ENCODE measurements at places on chromosomes 5 and 9. TPM values are rescaled to one million over a fixed set of nuclear protein-coding genes. Genes with fewer than 3 reads are reported as not detected.

DNA sequence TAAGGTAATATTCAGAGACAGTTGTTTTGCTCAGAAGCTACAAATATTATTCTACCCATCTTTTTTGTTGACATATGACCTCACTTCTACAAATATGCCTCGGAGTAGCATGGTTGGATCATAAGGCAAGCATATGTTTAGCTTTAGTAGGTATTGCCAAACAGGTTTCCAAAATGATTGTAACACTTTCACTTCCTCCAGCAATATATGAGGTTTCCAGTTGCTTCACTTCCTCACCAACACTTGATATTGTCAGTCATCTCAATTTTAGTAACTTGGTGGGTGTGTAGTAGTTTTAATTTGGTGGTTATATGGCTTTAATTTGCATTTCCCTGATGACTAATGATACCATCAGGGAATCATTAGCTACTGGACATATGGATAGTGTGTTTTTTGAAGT lies 46.7 kb downstream of the TNFSF8 start:
- DNase-seq: peak; percentile 44

DNA sequence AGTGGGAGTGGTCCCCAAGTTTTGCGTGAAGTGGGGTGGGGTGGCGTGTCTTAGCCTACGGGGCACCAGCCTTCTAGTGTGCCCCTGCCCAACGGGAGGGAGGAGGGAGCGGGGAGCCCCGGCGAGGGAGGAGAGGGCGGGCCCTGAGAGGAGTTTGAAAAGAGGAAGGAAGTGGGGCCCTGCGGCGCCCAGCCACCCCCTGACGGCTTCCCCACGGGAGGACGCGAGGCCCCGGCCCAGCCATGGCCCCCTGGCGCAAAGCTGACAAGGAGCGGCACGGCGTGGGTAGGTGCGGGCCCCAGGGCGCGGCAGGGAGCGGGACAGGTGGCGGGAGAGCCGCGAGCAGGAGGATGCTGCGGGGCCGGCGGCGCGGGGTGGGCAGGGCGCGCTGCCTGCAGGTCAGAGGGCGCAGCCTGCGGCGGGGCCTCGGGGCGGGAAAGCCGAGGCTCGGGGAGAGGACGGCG lies at the start of gene DOCK2:
Gene DOCK2, plus strand, starts transcription at position 191 of the 464 bp plus-strand sequence. Its CDS starts 52 bp downstream, at position 243.
- DNase-seq: no peak

- DNase-seq: no peak
These were observed 264.0 kb upstream of the KIF2A start for GRCh38 chr5:62042007-62042406.

DNA sequence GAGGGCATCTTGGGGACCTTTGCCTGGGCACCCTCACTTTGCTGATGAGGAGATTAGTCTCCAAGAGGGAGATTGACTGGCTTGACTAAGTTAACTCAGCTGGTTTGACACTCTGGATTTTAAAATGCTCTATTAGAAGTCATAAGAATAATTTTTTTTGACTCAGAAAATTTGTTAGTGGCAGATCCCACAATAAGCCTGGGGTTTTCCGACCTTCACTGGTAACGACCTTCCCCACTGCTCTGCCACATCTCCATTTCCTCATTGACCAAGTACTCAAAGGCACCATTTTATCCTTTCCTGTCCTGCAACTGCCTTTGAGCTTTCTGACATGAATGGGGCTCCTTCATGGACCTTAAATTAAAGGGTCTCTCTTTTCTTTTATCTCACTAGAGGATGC lies 67.0 kb downstream of the ARHGEF28 start:
- no peak for DNase-seq

DNA sequence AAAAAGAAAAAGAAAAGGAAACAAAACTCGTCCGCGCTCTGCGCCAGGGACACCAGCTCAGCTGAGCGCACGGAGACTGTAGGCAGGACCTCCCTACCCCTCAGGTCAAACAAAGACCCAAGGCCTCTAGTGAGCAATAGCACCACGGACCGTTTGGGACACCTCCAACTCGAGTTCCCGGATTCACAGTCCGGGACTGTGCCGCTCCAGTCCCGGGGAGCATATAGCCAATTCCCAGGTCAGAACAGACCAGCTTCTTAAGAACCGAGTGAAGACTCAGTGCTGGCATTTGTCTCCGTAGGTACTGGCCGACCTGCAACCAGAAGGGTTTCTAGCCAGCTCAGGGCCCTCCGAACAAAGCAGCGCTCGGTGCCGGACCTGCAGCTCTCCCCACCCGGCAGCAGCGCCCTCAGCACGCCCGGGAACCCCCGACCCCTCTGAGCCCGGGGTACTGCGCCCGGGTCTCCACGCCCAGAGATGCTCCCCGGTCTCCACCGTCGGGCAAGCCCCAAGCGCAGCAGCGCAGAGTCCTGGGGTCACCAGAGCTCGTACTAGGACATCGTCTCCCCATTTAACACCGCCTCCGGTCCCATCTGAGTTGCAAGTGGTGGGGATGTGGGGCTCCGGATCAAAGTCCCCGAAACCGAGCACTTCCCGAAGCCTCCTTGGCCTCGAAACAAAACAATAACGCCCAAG lies 591 bp downstream of the ABCA1 start:
- DNase-seq: peak; percentile 57

DNA sequence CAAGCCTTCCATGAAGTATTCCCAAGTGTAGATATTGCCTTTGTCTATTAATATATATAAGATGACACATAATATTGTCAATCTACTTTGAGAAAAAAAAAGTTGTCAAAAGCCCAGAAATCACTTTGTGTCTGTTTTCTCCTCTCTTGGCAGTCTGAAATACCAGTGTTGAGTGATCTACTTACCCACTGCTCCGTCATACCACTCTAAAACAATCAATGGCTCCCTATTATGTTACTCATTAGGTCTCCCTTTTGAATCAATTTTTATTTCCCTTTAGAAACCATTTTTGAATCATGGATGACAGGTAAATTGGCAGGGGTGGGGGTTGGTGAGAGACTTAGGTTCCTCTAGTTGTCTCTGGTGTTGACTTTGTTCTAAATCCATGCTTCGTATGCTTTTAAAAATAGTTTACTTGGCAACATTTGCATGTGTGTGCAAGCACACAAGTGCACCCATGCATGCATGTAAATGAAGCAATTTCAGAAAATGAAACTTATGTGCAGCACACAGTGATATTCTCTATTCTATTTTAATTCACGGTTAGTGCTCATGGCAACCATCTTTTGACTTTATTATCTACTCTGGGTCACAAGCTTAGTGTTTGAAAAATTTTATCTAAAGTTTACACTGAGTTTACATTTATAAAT lies 378.9 kb downstream of the RAB3C start:
- DNase-seq: no peak

GRCh38 chr9:100160021-100160420 lies 61.0 kb downstream of the INVS start:
- no peak for DNase-seq

DNA sequence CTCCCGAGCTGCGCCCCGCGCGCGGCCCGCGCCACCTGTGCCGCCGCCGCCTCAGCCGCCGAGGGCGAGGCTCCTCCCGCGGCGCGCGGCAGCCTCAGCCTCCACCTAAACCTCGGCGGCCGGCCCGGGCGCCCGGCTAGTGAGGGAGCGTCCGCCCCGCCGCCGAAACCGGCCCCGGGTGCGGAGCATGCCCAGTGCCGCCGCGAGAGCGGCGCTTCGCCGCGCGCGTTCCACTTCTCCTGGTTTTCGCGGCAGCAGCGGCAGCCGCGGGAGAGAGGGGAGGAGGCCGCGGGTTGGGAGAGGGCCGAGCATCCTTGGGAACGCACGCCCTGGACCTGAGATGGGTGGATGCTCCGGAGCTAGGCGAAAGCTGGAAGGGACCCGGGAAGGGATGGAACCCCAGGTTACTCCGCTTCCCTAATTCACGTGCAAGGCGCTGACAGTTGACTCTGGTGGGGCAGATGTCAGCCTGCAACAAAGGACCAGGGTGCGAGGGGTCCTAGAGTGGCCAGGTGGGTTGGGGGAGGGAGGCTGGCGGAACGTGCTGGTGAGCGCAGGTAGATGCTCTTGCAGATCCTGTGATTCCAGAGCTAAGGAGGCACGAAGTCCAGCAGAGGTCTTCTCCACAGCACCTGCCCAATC lies at the start of gene CTNND2:
Gene CTNND2, minus strand, starts transcription at position 182 of the 642 bp plus-strand sequence. CDS start 593 bp downstream, outside the sequence.
- DNase-seq: no peak

GRCh38 chr9:33153666-33154065 lies 13.5 kb downstream of the B4GALT1 start:
- no peak for DNase-seq

- no peak for DNase-seq
These were observed 60.3 kb downstream of the CXXC5 start for GRCh38 chr5:139708434-139708861.

- DNase-seq: peak; percentile 68
These were observed 322.8 kb upstream of the RFX3 start for GRCh38 chr9:3848445-3849114.

DNA sequence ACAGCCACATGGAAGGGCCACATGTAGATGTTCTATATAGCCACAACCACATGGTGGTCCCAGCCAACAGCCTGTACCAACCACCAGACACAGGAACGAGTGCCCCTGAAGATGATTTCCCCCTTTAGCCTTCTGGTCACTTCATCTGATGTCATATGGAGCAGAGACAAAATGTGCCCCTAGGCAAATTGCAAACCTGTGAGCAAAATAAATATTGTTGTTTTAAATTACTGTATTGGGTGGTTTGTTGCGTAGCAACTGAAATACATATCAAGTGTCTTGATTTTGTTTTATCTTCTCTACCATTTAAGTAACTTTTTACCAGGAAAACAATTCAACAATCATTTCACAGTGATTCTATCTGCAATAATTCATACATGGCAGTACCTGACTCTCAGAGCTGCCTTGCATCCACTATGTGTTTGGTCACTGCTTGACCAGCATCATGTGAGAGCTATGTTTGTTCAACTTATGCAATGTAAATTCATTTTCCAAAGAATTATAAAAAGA lies 142.5 kb upstream of the VLDLR start:
- DNase-seq: no peak

GRCh38 chr9:13556656-13557055 lies 277.2 kb upstream of the MPDZ start:
- DNase-seq: no peak

- no peak for DNase-seq
These were observed 68.1 kb upstream of the GGTA1 start for GRCh38 chr9:121567500-121568342.

- DNase-seq: peak; percentile 57
These were observed 272.2 kb downstream of the AUH start for GRCh38 chr9:91089405-91090129.

GRCh38 chr5:139895647-139896046 lies 100.0 kb downstream of the PSD2 start:
- DNase-seq: no peak

DNA sequence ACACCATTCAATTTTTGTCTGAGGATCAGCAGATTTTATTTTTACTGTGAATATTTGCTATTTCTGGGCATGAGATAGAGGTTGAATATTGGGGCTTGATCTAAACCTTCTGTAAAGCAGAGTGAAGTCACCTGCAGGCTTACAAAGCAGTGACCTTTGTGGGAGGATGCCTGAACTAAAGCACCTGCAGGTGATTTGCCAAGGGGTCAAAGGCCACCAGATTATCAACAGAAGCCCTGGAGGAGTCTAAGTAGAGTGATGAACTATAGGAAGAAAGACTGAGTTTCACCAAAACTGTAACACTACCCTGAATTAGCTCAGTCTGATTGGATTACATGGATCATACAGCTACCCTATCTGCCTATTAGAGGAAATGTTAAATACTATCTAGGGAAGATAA lies 144.3 kb upstream of the PRLR start:
- no peak for DNase-seq

DNA sequence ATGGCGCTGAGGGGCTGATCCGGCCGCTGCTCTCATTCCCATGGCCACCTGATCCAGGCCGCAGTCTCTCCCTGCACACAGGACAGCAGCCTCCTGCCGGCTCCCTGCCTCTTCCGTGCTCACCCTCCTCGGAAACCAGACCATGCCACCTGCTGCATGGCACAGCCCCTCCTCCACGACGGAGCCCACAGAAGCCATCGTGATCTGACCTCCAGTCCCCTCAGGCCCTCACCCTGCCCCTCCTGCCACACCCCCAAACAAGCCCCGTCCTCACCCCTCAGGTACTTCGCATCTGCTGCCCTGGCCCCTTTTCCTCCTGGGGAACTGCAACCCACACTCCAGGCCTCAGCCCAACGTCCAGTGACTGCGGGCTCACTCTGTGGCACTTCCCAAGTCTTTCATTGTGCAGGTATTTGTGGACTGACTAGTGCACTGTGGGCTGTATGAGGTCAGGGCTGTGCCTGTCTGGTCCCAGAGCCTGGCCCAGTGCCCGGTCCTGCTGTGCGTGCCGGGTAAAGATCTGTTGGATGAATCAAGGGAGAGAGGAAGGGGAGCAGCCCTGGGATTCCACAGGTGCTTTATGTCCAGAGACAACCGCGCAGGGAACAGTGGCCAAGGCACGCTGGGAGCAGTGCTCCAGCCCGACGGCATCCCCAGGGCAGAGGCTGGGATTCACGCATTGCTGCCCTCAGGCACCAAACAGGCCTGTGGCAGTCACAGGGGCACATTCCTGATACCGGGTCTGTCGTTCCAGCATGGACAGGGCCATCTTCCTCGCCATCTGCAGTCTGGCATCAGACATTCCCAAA lies 86.1 kb downstream of the ADAMTS2 start:
- DNase-seq: no peak

GRCh38 chr5:400282-401145 lies 42.5 kb upstream of the EXOC3 start:
- no peak for DNase-seq

DNA sequence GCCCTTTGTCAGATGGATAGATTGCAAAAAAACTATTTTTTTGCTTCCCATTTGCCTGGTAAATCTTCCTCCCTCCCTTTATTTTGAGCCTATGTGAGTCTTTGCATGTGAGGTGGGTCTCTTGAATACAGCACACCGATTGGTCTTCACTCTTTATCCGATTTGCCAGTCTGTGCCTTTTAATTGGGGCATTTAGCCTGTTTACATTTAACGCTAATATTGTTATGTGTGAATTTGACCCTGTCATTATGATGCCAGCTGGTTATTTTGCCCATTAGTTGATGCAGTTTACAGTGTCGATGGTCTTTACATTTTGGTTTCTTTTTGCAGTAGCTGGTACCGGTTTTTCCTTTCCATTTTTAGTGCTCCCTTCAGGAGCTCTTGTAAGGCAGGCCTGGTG lies 13.0 kb upstream of the DEPDC1B start:
- DNase-seq: no peak

- no peak for DNase-seq
These were observed 50.2 kb upstream of the KCNMB1 start for GRCh38 chr5:170439223-170439943.

- DNase-seq: no peak
These were observed 56.3 kb upstream of the SPATA31E1 start for GRCh38 chr9:87826331-87826730.

DNA sequence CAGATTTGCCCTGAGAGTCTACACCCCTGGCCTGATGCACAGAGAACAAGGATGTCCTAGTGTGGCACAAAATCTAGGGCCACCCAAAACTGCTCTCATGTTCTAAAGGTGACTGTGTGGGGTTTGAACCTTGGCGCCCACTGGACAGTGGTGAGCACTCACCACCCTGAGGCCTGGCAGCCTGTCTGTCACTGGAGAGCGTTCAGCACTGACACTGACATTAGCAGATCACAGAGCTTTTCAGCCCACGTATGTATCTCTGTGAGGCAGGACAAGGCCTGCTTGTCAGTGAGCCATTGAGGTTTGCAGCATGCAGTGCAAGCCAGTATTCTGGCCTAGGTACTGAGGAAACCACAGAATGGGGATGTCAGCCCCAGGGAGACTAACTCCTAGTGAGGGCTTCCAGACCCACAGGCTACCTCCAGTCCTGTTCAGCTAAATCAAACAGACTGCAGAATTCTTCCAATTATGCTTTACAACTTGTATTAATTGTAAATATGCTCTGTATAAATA lies 38.9 kb upstream of the SLC2A8 start:
- DNase-seq: no peak

The GMCL2 gene
- total RNA-seq: not detected

The NSG2 gene
- total RNA-seq: not detected

The HK3 gene
- not detected for total RNA-seq

The RASGEF1C gene
- not detected for total RNA-seq

The TMEM215 gene
- total RNA-seq: not detected

The SLC27A6 gene
- total RNA-seq: not detected

The OGN gene
- not detected for total RNA-seq

Measured in HT-29 (cell line).